H4 (cell line): ENCODE measurements at places on chromosomes 5 and 9. TPM values are rescaled to one million over a fixed set of nuclear protein-coding genes. Genes with fewer than 3 reads are reported as not detected.

DNA sequence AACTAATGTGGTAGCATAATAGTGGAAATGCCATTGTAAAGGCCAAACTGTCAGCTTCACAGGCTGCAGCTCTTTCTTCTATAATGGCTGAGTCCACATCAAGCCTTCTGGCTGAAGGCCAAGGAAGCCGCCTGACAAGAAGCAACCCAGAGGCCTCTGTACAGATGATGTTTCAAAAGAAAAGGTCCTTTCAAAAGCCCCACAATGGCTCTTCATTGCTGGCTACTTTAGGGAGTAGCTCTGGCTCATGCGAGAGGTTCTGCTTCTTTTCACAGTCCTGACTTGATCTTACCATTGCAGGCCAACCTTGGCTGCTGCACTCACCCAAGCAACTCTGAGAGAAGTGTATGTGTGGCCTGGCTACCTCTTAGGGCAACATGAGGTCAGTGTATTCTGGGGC is 54.5 kb upstream of the EQTN start:
- no peak for DNase-seq

GRCh38 chr5:124466011-124466410 is 280.4 kb downstream of the ZNF608 start:
- DNase-seq, result no peak

DNA sequence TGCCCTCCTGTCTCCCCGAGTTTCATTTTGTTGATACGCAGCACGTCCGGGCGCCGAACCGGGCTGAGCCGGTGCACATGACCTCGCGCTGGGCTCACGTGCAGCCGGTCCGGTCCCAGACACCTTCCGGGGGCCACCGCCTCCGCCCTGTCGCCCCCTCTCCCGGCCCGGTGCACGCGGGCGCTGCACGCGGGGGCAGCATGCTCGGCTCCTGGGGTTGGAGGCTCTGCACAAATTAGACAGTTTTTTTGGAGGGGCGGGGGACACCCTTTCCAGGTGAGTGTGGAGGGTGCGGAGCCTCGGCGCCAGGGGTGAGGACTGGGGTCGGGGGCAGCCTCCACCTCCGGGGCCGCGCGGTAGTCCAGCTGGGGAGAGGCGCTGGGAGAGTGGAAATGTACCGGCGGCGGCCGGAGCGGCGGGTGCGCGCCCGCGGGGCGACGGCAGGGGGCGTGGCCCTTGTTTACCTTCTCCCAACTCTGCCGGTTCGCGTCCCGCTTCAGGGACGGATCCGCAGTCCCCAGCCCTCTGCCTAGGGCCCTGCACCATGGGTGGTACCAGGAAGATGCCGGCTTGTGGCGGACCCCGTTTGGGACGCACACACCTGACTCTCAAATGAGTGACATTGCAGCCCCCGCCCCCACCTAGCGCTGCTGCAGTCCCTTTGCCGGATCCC is 1.1 kb downstream of the JADE2 start:
- no peak for DNase-seq

DNA sequence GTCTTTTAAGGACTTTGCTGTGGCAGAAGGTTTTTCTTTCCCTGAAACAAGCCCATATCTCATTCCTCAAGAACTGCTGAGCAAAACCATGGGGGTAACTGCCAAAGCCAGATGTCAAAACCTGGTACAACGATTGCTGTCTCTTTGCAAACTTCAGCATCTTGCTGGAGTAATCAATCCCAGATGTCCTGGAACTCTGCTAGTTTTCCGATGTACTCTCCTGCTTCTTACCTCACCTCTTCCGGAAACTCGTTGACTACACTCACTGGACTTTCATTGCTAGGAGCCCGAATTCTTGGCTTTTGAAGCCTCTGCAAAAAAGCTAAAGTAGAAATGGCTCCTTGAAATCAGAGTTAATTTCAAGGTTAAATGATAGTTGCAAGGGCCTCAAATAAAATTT is 23.3 kb downstream of the RAD1 start:
- no peak for DNase-seq

DNA sequence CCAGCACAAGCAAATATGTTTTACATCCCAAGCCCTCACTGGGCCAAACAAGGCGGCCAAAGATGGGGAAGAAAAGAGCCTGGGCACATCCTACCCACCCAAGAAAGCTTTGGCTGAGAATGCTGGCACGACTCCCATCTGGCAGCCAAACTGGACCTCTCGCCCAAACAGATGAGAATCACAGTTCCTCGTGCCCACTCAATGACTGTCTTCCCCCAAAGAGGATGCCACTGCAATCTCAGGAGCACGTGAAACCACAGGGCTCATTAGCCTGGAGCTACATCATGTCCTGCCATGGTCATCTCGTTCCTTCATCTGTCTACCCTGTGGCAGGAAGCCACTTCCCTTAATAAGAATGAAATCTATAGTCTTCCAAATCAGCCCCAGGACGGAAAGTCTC is 536.8 kb downstream of the BNC2 start:
- DNase-seq, result no peak

DNA sequence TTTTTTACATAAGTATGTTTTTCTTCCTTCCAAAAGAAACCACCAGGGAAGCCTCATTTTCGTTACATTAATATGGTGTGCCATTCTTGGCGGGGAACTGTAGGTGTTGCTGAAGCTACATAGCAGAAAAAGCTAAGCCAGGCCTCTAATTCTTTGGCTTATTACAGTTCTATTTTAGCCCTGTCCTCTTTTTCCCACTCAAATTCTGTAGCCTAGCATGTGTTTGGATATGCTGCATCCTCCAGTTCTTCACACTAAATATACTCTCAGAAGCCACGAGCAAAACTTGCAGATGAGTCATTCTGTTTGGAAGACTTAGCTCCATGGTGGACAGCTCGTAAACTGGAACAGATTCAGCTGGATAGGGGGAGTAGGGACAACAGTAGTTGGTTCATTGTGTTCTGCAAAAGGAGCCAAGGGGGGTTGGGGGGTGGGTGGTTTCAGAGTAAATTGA is 369.4 kb downstream of the TMEM161B start:
- DNase-seq, result peak; percentile 57

- no peak for DNase-seq
Observed at GRCh38 chr5:151258816-151259215, 5.8 kb downstream of the GM2A start.

GRCh38 chr5:87282269-87282668 is 14.6 kb downstream of the RASA1 start:
- DNase-seq, result no peak

Gene SLC6A3
- not detected in 2 replicates for total RNA-seq

Gene ADCY2
- total RNA-seq, result 0.04 TPM in 1 of 2 replicates, not detected in the other

Gene SLC4A9
- not detected in 2 replicates for total RNA-seq

Gene TSSK1B
- not detected in 2 replicates for total RNA-seq
